ENCODE measurements at places on chromosomes 6 and 20.

DNA sequence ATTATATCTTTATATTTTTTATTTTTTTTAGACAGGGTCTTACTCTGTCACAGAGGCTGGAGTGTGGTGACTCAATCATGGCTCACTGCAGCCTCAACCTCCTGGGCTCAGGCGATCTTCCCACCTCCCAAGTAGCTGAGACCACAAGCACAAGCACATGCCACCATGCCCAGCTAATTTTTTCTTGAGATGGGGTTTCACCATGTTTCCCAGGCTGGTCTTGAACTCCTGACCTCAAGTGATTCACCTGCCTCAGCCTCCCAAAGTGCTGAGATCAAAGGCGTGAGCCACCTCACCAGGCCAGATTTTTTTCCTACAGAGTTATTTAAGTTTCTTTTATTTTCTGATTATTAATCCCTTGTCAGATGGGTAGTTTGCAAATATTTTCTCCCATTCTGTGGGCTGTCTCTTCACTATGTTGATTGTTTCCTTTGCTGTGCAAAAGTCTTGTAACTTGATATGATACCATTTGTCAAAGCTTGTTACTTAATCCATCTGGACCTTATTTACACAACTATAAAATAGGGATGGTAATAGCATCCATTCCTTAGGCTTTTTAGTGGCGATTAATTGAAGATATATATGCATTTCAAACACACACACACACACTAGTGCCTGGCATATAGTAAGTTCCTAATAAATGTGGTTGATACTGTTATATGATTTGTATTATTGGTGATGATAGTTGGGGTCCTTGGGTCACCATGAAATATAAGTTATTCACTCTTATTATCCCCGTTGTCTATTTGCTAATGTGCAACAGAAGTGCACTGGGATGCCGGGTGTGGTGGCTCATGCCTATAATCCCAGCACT lies 187.1 kb downstream of the BCAS1 start:
- DNase-seq: no peak

- peak; percentile 81 for DNase-seq
These were observed 51.4 kb downstream of the TXLNB start for GRCh38 chr6:139240161-139241010.

DNA sequence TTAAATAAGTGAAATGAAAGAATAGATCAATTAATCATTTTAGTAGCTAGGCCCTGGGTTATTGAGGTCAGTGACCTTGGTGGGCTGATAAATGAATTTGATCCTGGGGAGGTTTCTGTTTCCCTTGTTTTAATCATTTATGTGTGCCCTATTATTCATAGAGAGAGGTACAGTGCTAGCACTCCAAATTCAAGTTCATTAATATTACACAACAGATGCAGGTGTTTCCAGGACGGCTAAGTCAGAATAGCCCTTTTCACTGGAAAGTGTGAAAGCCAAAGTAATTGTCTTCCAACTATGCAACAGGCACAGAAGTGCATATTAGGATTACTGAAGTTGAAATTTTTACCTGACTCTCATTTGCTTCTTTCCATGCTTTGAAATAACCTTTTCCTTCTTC lies 61.7 kb upstream of the SGK1 start:
- DNase-seq: no peak

DNA sequence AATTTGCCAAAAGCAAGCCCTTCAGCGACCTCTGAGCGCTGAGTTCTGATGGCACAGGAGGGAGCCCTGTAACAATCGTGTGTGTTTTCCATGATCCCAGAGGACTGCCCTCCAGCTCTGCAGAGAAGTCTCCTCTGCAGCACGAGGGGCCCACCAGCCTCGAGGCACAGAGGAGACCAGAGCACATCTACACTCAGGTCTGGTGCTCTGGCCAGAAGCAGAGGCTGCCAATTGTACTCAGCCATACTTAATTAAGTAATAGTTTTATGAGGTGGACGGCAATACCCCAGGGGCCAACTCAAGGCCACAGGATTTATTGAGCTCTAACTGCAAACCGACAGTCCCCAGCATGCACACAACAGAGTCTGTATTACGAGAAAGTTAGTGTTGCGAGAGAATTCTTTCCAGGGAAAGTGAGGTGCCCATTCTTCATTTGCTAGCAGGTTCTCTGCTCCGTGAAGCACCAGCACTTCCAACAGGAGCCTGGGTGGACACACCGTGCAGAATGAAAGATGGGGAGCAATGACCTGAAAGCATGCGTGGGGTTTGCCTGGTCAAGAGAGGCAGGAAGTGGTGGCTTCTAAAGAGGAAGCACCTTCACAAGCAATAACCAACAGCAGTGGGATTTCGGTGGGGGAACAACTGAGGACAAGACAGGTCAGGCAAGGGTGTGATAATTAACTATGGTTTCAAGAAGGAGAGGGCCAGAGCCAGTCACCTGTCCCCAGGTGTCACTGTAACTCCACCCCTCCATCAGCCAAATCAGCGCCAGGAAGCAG lies 92.8 kb upstream of the FOXC1 start:
- no peak for DNase-seq

DNA sequence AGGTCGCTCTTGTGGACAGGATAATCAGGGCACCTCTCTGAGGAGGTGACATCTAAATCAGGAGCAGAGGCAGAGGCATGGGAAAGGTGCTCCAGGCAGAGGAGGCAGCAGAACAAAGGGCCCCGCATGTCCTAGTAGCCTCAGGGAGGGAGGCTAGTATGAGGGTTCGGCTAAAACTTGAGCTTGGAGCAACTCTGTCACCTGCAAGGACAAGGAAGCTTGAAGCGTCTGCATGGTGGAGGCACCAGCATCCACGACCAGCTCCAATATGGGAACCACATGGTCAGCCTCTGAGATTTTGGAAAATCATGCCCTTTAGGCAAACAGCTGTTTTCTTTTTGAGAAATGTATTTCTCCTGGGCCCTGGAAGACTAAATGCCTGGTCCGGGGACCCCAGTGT lies 13.0 kb upstream of the MPC1 start:
- no peak for DNase-seq

DNA sequence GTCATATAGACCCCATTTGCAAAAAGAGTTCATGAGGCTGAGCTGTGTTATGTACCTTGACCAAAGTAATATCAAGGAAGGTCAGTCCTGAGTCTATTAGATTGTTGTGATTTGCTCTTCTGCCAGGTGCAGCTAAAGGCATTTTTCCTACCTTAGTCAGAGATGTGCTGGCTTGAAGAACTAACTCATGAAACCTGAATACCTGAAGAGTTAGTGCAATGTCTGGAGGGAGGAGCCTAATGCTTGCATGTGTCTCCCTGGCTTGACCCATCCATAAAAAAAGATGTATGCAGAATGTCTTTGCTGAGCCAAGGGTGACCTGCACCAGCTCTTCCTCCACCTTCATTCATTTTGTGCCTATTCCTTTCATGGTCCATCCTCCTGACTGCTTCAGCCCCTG lies 742.0 kb downstream of the KIF16B start:
- no peak for DNase-seq

DNA sequence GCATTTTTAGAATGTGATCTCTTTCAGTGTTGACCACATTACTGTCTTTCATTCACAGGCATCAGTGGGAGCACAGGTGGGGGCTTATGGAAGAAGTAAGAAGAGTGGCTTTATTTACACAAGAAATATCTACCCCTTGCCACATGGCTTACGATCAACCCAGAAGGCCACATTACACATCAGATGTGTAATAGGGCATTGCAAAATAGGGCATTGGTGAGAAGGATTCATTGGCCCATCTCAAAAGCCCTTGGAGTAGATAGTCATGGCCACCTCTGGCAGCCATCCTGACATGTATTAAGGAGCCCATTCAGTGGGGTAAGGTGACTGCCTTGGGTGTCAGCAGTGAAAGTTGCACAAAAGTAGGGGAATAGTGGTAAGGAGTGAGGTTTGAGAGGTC lies 97.5 kb downstream of the MAFB start:
- DNase-seq: no peak

- DNase-seq: peak; percentile 30
These were observed 1.9 kb downstream of the POU3F2 start for GRCh38 chr6:98836025-98836961.

- no peak for DNase-seq
These were observed 79.5 kb upstream of the VSTM2L start for GRCh38 chr20:37823296-37823980.

DNA sequence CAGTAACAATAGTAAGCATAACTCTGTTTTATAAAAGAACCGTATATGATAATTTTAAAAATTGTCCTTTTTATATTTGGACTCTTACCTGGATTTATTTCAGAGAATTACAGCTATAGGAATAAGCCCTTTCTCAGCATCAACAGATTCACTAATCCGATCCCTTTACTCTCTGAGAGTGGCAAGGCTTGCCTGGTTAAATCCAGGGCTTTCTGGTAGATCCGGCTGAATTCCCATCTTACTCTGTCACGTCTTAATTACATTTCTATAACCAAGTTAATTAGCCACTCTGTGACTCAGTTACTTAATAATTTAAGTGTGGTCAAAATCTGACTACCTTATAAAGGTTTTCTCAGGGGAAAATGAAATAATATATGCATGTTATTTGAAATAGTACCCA lies 294.7 kb downstream of the FRK start:
- DNase-seq: no peak

GRCh38 chr20:43015566-43015965 lies 174.1 kb downstream of the PTPRT start:
- no peak for DNase-seq

GRCh38 chr6:75620381-75621304 lies 19.0 kb downstream of the SENP6 start:
- DNase-seq: no peak

DNA sequence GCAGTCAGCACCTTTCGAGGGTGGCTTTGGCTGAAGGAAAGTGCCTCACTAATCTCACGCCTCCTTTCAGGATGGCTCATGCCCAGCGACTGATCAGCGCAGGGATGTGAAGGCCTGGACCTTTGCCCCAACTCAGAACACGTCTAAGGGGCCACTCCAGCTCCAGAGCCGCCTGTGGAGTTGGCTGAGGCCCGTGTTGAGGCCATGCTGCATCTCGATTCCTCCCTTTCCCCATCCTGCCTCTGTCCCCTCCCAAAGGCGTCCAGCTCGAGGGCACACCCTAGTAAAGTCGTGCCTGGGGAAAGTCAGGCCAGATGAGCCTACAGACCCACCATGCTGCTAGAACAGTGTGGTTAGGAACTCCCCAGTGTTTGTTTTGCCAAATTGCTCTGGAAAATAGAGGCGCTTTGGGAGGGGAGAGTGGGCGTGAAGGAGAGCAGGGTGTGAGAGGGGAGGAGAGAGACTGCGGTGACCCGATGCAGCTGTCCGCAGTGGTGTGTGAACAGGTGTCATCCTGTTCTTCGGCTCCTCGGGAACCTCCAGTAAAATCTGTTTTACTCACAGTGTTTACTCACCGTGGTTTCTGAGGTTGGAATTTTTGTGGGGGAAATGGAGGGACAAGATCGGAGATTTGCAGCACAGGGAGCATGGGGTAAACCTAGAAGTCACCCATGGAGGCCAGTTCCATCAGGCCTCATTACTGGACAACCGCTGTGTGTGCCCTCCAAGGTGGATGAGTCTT lies 85.0 kb upstream of the PMEPA1 start:
- peak; percentile 33 for DNase-seq

GRCh38 chr6:14787677-14788076 lies 458.2 kb upstream of the JARID2 start:
- no peak for DNase-seq

DNA sequence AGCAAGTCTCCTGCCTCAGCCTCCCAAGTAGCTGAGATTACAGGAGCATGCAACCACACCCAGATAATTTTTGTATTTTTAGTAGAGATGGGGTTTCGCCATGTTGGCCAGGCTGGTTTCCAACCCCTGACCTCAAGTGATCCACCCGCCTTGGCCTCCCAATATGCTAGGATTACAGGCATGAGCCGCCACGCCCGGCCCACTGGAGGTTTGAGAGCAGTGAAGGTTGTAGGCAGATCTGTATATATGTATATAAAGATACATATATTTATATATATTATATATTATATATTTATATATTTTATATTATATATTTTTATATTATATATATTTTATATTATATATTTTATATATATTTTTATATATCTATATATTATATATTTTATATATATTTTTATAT lies 38.2 kb upstream of the TTPAL start:
- DNase-seq: no peak

- no peak for DNase-seq
These were observed 325.7 kb downstream of the TBC1D32 start for GRCh38 chr6:121008553-121008952.

GRCh38 chr6:127342946-127343808 lies at the start of gene ECHDC1:
ECHDC1 (minus strand) TSS chr6:127343609; CDS start chr6:127331028, 12,581 bp downstream.
- DNase-seq: peak; percentile 72

DNA sequence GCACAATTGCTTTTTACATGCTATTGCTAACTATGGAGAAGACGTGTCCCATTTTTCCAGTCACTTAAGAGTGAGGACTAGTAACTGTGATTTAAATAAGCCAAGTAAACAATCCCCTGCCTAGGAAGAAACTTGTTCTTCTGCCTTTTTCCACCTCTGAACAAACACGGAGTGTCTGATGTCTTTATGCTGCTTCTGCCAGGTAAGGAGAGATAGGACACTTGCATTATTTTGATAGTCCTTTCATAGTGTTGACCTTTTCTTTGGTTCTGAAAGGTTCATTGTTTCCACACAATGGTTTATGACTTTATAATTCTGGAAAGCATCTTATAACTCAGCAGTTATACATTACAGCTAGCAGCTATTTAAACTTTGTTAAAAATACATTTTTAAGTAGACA lies 8.4 kb downstream of the LRP11 start:
- DNase-seq: no peak

DNA sequence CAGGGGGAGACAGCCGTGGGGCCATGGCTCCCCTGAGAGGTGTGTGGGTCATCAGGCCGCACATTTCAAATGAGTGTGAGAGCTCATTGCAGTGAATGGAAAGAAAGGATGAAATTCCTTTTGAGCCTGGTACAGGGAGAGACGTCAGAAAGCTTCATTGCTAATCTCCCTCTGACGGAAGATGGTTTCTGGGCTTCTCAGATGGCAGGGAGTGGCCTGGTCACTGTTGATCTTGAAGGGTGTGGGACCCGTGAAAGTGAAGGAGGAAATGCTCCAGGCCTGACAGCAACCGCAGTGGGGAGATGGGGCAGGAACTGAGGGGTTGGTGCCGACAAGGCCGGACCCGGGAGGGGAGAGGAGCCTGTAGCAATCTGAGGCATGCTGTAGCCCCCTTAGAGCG lies 127.4 kb downstream of the MYLK4 start:
- DNase-seq: no peak

DNA sequence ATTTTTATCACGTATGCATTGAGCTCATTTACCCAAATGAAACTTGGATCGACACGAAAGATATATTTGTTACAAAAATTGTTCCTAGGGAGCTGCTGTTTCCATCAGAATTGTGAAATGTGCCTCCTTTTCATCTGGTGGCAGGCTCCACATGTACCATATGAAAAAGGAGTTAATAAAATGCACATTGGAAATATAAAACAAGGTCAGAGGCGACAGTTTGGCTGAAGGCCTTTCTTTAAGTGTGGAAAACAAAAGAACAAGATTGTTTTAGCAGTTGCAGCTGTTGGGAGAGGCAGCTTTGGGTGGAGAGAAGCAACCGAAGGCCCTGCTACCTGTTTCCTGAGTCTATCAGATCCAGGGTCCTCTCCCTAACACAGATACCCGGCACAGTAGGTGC lies 334.5 kb upstream of the NT5E start:
- no peak for DNase-seq

GRCh38 chr6:169824021-169824420 lies 72.6 kb downstream of the ERMARD start:
- DNase-seq: peak; percentile 17
